CD8-positive, alpha-beta memory T cell (primary cell): ENCODE measurements at places on chromosomes 13 and 19.

DNA sequence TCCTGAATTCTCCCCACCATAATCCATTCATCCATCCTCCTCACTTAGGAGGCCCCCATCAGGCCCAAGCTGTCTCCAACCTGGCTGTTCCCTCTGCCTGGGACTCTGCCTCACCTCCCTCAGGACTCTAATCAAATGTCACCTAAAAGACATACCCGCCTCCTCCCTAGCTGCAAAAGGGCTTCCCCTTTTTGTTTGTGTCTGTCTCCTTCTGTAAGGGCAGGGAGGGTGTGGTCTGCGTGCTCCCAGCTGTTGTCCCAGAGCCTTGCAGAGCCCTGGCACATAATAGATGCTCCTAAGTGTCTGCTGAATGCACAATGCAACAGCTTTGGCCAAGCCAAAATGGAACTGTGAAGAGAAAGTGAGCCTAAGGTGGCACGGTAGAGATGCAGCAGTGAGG, 4.4 kb downstream of the TRIR start:
- no peak for DNase-seq

- no peak for DNase-seq
Observed at GRCh38 chr13:34076319-34076718, 258.4 kb downstream of the RFC3 start.

GRCh38 chr19:48443256-48443655, 2.5 kb upstream of the GRWD1 start:
- peak; percentile 12 for DNase-seq

DNA sequence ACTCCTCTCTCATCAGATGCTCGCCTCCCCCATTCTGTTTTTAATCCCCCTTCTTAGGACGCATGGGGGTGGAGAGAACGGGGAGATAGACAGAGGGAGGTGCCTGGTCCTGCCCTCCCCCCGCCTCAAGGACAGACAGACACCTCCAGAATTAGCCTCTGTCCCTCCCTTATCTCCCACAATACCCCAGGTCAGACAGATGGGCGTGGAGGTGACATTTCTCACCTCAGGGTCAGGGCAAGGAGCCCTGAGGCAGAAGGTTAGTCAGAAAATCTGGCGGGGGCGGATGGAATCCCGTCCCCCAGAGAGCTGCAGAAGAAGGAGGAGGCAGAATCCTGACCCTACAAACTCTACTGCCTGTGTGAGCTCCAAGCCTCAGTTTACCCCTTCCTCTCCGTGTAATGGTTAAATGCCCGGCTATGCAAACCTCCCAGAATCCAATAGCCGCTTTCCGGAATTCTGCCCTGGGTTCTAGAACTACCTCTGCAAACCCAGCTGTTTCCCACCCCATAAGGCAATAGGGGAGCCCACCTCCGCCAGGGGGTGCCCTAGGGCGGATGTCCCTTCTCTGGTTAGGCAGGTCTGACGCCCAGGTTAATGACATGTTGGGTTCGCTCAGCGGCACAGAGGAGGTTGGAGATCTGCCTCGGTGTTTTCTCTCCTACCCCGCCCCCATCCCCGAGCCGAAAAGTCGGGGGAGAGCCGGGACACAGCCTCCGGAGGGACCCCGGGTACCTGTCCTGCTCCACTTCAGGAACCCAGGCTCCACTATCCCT, 900 bp downstream of the PPP1R13L start:
- DNase-seq = peak; percentile 77

GRCh38 chr19:5228490-5228889, 112.1 kb downstream of the PTPRS start:
- no peak for DNase-seq

DNA sequence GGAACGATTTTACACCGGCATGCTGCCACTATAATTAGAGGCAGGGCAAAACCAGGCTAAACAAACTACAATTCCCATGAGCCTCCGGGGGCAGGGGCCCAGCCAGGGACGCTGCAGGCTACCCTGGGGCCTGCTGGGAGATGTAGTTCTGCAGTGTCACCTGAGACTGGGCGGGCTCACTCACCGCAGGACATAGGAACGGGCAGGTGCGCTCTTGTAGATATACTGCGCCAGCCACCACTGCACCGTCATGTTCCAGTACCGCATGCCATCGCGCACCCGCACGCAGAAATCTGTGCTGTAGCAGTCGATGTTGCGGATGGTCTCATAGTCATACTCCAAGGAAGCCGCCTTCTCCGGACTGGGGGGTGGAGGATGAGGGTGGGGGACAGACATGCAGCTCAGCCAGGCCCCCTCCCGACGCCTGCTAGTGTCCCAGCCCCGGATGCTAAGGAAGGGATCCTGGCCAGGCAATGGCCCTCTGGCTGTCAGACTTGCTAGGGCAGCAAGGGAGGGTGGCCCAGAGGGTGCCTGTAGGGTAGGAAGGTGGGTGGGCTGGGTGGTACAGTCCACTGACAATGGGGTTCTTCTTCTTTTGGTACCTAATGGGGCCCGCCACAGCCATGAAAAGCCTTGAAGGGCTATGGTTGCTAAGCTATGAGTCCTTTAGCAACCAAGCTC, 5.8 kb upstream of the TMC4 start:
- DNase-seq = no peak

DNA sequence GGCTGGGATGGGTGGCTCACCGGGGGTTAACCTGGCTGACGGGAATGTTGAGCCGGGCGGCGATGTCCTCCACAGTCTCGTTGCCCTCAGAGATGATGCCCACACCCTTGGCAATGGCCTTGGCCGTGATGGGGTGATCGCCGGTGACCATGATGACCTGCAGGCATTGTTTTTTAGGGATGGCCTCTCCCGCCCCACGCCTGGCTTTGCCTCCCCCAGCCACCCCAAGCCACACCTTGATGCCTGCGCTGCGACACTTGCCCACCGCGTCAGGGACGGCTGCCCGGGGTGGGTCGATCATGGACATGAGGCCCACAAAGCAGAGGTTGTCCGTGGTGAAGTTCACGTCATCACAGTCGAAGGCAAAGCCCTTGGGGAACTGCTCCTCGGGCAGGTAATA, 16.1 kb downstream of the ATP1A3 start:
- DNase-seq = no peak

- DNase-seq = no peak
Observed at GRCh38 chr19:2026770-2027169, 11.3 kb upstream of the BTBD2 start.

DNA sequence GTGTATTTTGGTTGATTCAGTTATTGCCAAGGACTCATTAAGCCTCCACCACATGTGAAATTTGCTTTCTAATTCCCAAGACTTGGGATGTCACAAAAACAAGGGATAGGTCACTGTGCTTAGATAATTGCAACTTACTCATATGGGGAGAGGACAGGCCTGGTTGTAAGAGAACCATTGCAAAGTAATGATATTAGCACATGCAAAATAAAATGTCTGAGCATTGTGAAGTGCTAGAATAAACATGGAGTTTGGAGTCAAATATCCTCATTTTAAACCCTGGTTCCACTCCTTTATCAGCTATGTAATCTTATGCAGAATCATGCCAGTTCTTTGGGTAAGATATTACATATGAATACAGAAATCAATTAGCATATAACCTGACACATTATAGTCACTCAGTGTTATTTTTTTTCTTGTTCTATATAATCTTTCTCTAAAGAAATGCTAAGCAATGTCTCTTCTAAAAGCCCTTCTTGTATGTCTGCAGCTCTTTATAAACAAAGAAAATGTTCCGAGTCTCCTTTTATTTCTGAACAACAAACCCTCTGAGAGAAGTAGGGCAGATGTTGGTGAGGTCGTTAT, 5.5 kb downstream of the CBY2 start:
- no peak for DNase-seq

DNA sequence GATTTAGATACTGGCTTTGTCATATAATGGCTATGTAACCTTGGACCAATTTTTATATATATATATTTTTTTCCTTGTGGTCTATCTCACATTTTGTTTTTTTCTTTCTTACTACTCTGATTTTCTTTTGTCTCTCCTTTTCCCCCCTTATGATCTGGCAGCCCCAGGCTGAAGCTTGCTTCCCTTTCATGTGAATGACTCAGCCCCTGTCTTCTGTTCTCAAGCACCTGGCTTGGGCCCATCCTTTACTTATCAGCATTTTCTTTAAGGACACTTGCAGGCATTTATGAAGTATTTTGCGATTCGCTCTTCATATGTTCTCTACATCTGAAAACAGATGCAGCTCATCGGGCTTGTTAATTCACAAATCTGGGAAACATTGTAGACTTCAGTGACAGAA, 163.6 kb downstream of the SPRY2 start:
- DNase-seq = no peak

DNA sequence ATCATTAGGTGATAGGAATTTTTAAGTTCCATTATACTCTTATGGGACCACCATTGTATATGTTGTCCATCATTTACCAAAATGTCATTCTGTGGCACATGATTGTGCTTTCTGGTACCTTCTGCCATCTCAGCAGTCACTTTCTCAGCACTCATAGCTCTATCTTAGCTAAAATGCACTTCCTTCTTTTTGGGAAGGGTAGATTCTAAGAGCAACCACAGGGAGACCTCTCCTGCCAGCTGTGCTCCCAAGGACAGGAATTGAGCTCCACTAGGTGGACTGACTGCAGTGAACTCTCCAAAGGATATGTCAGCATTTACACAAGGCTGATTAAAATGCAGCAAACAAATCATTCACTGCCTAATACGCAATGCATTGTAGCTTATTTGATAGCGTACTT, 91.8 kb upstream of the OBI1 start:
- DNase-seq = no peak

DNA sequence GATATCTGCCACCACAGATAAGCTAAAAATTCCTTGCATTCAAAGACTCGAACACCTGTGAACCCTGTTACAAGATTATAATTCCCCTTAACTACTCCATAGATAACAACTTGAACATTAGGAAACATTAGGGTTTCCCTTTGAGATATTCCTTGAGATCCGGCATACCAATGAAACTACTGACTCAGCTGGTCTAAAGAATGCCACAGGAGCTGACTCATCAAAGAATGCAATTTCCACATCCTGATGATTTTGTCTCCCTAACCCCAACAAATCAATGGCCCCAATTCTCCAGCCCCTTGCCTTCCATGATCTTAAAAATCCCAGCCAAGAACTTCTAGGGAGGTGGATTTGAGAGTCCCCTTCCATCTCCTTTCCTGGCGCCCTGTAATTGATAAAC, 35.6 kb upstream of the ZNF599 start:
- DNase-seq = no peak

GRCh38 chr13:50585674-50586413, 257.6 kb downstream of the DLEU7 start:
- DNase-seq = no peak

GRCh38 chr13:76049376-76049746, 413.2 kb downstream of the LMO7 start:
- no peak for DNase-seq

- DNase-seq = no peak
Observed at GRCh38 chr19:10363789-10364281, 16.5 kb downstream of the TYK2 start.

DNA sequence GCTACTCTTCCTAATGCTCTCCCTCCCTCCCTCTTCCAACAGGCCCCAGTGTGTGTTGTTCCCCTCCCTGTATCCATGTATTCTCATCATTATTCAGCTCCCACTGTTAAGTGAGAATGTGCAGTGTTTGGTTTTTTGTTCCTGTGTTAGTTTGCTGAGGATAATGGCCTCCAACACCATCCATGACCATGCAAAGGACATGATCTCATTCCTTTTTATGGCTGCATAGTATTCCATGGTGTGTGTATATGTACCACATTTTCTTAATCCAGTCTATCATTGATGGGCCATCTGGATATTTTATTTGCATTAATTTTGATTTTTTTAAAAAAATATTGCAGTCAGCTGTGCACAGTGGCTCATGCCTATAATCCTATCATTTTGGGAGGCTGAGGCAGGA, 15.8 kb upstream of the ZNRF4 start:
- DNase-seq = no peak

DNA sequence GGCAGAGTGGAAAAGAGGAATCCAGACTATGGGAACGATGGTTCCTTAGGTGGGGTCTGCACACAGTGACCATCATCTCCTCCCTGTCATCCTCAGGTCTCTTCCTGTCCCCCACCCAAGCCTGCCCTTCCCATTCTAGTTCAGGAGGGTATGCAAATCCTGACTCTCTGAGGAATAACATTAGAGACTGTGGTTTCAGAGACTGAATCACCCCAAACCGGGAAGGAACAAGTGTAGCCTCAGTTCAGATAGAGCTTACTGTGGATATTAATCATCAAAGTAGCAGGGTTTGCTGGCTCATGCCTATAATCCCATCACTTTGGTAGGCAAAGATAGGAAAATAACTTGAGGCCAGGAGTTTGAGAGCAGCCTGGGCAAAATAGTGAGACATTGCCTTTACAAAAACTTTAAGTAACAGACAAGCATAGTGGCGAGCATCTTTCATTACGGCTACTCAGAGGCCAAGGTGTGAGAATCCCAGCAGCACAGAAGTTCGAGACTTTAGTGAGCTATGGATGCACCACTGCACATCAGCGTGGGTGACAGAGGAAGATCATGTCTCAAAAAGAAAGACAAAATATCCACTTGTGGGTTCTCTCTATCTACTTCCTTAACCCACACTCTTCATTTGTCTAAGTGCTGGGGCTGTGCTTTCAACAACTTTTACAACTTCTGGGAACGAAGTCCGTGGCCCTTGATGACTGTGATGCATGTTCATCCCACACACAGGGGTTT, 19.3 kb upstream of the LGALS13 start:
- DNase-seq = no peak

- peak; percentile 90 for DNase-seq
Observed at GRCh38 chr19:50333235-50333736, 4.1 kb upstream of the KCNC3 start.

- DNase-seq = no peak
Observed at GRCh38 chr19:38720559-38721236, 23.6 kb downstream of the CAPN12 start.

- DNase-seq = no peak
Observed at GRCh38 chr13:109271061-109271460, 515.3 kb downstream of the IRS2 start.

GRCh38 chr13:102678339-102679107, 16.3 kb downstream of the METTL21C start:
- no peak for DNase-seq

- no peak for DNase-seq
Observed at GRCh38 chr13:23384111-23384510, 49.4 kb downstream of the SACS start.

DNA sequence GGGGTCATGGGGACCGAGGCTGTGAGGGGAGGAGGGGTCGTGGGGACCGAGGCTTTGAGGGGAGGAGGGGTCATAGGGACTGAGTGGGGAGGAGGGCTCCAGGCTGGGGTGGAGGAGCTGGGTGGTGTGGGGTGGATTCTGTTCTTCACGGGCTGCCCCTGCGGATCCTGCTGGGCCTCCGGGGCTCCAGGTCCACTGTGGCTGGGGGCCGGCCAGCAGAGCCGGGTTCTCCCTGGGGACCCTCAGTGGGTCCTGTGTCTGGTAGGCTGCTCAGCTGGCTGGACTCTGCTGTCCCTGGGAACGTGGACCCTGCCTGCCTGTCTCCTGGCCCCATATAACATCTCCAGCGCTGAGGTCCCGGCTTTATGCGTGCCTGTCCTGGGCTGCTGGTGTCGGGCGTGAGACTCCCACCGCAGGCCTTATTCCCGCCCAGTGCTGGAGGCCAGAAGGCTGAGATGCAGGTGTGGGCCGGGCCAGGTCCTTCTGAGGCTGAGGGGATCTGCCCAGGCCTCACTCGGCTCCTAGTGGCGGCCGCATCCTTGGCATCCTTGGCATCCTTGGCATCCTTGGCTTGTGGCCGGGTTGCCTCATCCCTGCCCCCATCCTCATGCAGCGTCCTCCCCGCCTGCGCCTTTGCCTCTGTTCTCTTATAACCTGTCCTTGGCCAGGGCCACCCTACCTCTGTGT, 19.8 kb upstream of the GNA15 start:
- DNase-seq = no peak
